Fibroblast of lung (primary cell): ENCODE measurements at places on chromosomes 16 and 17. TPM values are rescaled to one million over a fixed set of nuclear protein-coding genes. Genes with fewer than 3 reads are reported as not detected.

DNA sequence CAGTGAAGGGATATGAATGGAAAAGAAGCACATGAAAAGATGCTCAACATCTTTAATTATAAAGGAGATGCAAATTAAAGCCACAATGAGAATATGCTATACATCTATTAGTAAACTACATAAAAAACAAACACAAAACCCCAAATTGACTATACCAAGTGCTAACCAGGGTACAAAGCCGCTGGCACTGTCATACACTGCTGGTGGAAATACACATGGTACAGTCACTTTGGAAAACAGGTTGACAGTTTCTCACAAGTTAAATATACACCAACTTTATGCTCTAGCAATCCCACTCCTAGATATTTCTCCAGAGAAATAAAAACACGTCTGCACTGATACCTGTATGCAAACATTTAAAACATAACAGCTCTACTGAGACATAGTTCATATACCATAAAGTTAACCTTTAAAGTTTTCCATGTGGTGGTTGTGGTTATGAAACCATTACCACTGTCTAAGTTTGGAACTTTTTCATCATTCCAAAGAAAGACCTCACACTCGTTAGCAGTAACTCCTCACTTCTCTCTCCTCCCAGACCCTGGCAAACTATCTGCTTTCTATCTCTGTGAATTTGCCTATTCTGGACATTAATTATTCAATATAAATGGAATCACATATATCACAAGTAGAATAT is 42.7 kb downstream of the ADGRG5 start:
- H3K4me3 ChIP-seq, result no peak overlapping the region
- no peaks in the 10 kb centered on the region for H3K4me1 ChIP-seq
- no peak for DNase-seq
- H3K36me3 ChIP-seq, result no peaks in the 10 kb centered on the region
- H3K27me3 ChIP-seq, result peaks cover 5% of the 10 kb centered on the region

DNA sequence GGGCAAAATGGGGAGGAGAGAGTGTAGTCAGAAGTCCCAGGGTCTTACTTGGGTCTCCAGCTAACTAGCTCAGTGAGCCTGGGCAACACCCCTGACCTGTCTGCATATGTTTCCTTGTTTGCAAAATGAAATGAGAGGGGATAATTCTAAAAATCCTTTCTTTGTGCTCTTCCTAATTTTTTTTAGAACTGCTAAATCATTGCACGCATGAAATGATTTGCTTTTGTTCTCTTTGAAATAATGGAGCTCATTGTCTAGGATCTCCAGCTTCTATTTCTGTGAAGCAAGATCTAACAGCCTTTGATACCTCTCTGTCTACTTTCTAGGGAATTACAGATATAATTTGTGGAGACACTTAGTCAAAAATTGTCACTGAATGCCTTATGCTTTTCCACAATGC is 181.3 kb downstream of the CDH13 start:
- no peak overlapping the region for H3K27ac ChIP-seq
- no peak for DNase-seq
- no peaks in the 10 kb centered on the region for H3K27me3 ChIP-seq
- no peaks in the 10 kb centered on the region for H3K4me1 ChIP-seq
- H3K4me3 ChIP-seq, result no peak overlapping the region

DNA sequence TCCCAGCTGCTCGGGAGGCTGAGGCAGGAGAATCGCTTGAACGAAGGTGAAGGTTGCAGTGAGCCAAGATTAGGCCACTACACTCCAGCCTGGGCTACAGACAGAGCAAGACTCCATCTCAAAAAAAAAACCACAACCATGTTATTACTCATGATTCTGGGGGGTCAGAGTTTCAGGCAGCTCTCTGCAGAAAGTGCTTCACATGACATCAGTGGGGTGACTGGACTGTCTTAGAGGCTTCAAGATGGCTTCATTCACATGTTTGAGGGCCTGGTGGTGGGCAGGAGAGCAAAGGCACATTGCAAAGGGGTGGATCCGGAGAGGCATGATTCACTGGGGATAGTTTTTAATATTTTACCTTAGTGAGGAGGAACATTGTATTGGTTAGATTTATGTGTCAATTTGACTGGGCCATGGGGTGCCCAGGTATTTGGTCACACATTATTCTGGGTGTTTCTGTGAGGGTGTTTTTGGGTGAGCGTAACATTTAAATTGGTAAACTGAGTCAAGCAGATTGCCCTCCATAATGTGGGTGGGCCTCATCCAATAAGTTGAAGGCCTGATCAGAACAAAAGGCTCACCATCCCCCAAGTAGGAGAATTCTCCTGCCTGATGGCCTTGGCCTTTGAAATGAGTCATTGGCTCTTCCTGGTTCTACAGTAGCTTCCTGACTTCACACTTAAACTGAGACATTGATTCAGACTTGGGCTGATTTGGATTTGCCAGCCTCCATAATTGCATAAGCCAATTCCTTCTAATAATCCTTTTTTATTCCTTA is 109.8 kb downstream of the GOSR1 start:
- H3K4me3 ChIP-seq, result no peak overlapping the region
- no peaks in the 10 kb centered on the region for H3K4me1 ChIP-seq
- DNase-seq, result peak; percentile 24

DNA sequence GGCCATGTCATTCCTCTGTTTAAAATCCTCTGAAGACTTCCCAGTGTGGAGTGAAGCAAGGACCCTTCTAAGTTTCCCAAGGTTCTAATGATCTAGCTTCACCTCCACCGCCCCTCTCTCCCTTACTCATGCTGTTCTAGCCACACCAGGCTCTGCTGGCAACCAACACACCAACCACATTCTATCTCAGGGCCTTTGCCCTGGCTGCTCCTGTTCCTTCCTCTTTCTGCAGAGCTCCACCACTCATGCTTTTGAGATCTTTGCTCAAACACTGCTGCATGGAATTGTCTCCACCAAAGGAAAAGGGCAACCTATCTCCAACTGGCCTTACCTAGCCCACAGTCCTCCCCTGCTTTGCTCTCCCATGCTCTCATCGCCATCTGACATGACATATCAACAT is 128.7 kb downstream of the XYLT1 start:
- H3K4me1 ChIP-seq, result peaks cover 6% of the 10 kb centered on the region
- no peak overlapping the region for H3K27ac ChIP-seq
- H3K4me3 ChIP-seq, result no peak overlapping the region
- H3K27me3 ChIP-seq, result no peaks in the 10 kb centered on the region
- H3K36me3 ChIP-seq, result no peaks in the 10 kb centered on the region
- no peak for DNase-seq

DNA sequence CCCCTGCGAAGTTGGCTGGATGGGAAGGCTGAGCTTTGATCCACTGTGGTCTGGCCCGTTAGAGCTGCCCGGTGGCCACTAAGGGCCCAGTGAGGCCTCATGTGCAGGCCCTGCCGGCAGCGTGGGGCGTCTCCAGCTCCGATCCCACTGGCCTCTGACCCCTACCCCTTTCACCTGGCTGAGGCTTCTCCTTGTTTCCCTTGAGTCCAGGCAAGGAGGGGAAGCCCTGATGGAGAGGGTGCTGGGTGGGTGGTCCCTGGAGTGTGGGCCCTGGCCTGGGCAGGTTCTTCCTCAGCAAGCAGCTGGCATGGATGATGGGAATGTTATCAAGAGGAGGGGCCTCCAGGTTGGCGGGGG is 356.8 kb downstream of the SEC14L1 start:
- H3K27ac ChIP-seq, result no peak overlapping the region
- no peak overlapping the region for H3K4me3 ChIP-seq
- H3K36me3 ChIP-seq, result peaks cover 29% of the 10 kb centered on the region

DNA sequence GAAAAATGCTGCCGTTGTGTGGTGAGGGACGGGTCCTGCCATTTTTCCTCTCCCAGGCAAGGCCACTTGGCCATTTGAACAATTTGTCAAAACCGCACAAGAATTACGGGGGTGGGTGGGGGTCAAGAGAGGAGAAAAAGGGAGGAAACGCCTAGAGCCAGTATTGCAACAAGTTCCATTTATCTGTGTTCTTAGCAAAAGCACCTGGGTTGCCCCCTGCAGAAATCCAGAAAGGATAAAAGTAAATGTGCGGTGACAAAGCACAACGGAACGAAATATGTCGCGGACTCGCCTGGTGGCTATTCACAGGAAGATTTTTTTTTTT is 209.4 kb downstream of the ZFHX3 start:
- peak overlapping the region; percentile 7 for H3K27ac ChIP-seq
- no peaks in the 10 kb centered on the region for H3K36me3 ChIP-seq
- DNase-seq, result no peak
- H3K4me3 ChIP-seq, result no peak overlapping the region

DNA sequence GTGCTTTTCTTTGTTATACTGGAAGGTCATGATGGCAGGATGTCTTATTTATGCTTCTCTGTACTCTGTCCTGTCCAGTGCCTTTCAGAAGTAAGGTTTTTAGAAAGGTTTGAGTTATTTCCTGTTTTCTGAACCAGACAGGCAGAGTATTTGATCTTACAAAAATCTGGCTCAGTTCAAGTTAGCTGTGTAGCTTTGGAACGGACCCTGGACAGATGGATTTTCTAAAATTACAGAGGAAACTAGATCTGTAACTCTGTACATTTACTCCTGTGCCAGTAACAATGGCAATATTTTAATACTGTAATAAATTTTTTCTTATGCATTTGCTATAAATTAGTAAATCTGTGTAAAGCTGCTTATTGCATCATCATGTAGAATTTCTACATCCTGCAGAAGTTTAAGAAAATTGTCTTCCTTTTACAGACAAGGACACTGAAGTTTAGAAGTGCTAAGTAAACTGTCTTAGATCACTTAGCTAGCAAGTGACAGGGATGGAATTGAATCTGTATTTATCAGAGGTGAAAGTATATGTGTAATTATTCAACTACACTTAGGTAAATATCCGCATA is 347.6 kb downstream of the WWOX start:
- no peaks in the 10 kb centered on the region for H3K4me1 ChIP-seq
- DNase-seq, result no peak
- no peak overlapping the region for H3K4me3 ChIP-seq
- H3K27me3 ChIP-seq, result no peaks in the 10 kb centered on the region
- H3K36me3 ChIP-seq, result no peaks in the 10 kb centered on the region

DNA sequence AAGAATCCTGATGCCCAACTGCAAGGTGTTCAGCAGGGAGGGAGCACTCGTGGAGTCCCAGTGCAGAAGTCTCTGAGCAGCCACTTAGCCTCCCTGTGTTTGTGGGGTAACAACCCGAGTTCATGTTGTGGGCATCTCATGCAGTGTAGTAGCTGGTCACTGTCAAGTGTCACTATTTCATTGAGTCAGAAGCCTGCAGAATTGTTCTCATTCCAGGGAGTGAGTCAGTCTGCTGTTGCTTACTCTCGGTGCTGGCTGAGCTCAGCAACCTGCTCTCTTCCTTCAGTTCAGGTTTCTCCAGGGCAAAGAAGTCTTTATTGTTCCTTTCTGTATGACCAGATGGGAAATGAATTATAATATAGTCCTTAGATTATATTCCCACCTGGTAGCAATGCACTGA is 24.1 kb downstream of the HMOX2 start:
- H3K27ac ChIP-seq, result peak overlapping the region; percentile 55
- no peaks in the 10 kb centered on the region for H3K36me3 ChIP-seq
- peak overlapping the region; percentile 41 for H3K4me3 ChIP-seq
- DNase-seq, result peak; percentile 88
- no peaks in the 10 kb centered on the region for H3K27me3 ChIP-seq
- peaks cover 32% of the 10 kb centered on the region for H3K4me1 ChIP-seq

The TLE7 gene
- total RNA-seq, result not detected in 2 replicates

The GOT2 gene
- total RNA-seq, result 20.8 and 39.3 TPM in 2 replicates

The PIMREG gene
- total RNA-seq, result 1.5 and 10.6 TPM in 2 replicates

The C17orf75 gene
- total RNA-seq, result 13.6 and 30.2 TPM in 2 replicates

The NPIPB6 gene
- 0.66 TPM in 1 of 2 replicates, not detected in the other for total RNA-seq

The ACSM2B gene
- not detected in 2 replicates for total RNA-seq

The SCARF1 gene
- 0.77 and 0.99 TPM in 2 replicates for total RNA-seq

The SALL1 gene
- under 0.01 and 0.17 TPM in 2 replicates for total RNA-seq

The SLX1B gene
- total RNA-seq, result 1.5 and 5.0 TPM in 2 replicates

The KRTAP4-4 gene
- total RNA-seq, result not detected in 2 replicates

The KRT20 gene
- not detected in 2 replicates for total RNA-seq

The NPIPA3 gene
- total RNA-seq, result 0.77 and 4.6 TPM in 2 replicates

The CCDC40 gene
- 1.5 and 2.1 TPM in 2 replicates for total RNA-seq

The ORC6 gene
- 1.3 and 5.0 TPM in 2 replicates for total RNA-seq
